ENCODE measurements at places on chromosomes 3 and 15.

DNA sequence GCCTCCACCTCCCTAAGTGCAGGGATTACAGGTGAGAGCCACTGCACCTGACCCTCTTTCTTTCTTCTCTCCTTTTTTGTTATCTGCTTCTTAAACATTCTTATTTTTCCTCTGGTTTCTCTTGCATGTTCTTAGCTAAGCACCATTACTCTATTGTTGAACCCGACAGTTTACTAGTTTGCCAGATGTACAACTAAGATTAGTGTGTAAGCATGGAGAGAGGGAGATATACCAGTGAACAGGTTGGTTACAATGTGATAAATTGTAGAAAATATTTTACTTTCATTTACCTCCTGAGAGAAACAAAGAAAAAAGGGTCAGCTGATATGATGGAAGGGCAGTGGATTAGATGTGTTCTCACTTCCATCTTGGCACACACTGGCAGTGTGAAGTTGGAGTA, 4.9 kb downstream of the HAUS2 start:
- DNase-seq = no peak

DNA sequence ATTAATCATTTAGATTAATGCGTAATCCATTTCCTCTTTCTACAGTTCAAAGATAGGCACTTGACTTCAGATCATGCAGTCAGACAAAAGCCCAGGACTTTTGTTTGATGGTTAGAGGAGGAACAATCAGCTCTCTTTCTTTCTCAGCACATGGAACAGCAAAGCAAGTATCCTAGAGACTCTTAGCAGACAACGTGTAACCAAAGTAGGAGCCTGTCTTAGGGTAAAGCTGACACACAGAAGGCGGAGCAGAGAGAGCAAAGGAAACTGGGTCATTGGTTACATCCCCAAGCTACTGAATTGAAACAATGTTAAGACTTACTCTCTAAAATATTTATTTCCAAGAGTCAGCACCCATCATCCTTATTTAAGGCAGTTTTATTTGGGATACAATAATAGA, 110.0 kb upstream of the HES1 start:
- no peak for DNase-seq

DNA sequence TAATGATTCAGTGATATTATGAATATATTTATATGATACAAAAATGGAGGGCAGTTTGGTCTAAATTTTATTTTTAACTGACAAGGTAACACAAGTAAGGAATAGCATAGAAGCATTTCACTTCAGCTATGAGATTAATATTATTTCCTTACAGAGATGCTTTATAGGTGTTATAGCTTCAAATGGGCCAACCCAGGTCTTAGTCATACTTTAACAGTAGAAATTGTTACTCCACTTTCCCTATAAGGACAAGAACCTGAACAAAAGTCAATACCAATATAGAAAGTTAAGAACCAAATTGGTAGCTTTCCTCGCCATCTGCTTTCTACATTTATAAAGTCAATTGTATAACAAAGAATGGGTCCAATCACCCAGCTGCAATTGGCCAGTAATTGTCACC, 570.6 kb downstream of the FOXP1 start:
- DNase-seq = no peak

- DNase-seq = peak; percentile 26
These were observed 158.8 kb downstream of the POLR2M start for GRCh38 chr15:57865294-57865693.

DNA sequence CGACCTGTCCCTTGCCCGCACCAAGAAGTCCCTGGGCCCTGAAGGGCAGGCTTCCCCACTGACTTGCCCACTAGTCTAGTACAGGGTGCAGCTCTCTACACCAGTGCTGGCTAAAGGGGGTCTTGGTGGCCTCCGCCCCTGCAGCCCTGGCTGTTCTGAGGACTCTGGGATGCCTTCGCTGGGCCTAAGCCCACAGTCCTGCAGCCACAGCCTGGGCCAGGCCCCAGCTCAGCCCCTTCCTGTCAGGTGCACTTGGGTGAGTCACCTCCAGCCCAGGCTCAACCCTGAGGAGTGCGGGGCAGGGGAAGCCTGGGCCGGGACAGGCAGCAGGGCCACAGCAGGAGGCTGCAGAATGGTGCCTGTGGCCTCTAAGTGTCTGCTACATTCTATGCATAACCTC, 971 bp downstream of the C3orf22 start:
- peak; percentile 85 for DNase-seq

DNA sequence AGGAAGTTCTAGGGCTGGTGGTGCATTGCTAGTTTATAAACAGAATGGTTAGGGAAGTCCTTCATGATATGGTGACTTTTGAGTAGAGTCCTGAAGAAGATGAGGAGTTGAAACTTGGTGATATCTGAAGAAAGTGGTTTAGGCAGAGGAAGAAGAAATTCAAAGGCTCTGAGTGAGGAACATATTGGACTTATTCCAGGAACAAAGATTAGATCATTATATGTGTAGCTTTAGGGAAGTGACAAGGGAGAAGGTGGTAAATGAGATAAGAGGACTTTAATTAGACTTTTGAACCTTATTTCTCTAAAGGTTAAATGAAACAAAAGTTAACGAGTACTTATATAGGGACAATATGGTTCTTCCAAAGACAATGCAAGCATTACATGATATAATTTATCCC, 286.7 kb downstream of the DOCK3 start:
- DNase-seq = no peak

GRCh38 chr15:58559904-58560588, 128.3 kb downstream of the LIPC start:
- peak; percentile 14 for DNase-seq

DNA sequence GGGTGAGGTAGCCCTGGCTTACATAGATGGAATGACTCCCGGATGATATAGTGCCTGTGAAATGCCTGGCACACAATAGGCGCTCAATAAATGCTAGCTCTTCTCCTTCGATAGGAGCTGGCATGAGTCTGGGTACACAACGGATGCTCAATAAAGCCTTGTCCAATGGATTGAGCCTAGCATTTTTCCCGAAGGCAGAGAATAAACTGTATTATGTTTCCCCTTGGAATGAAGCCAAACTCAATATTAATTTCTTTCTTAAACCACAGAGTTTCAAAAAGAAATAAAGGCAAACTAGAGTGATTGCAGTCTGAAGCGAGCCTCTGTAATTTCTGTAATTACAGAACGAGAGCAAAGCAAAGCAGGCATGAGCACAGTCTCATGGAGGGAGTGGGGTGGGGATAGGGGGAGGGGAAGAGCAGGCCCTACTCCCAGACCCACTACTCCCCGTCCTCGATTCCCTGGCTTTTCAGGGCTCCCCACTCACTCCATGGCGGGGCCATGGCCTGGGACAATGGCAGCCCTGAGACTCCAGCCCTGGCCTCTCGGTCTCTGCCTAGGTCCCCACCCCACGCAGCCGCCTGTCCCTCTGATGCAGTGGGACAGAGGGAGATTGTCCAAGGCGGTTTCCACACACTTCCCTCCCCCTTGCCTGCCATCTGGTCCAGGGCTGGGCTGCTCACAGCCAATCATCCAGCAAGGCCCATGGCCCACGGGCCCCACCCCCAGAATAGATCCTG, 18.0 kb downstream of the SLC6A1 start:
- no peak for DNase-seq

DNA sequence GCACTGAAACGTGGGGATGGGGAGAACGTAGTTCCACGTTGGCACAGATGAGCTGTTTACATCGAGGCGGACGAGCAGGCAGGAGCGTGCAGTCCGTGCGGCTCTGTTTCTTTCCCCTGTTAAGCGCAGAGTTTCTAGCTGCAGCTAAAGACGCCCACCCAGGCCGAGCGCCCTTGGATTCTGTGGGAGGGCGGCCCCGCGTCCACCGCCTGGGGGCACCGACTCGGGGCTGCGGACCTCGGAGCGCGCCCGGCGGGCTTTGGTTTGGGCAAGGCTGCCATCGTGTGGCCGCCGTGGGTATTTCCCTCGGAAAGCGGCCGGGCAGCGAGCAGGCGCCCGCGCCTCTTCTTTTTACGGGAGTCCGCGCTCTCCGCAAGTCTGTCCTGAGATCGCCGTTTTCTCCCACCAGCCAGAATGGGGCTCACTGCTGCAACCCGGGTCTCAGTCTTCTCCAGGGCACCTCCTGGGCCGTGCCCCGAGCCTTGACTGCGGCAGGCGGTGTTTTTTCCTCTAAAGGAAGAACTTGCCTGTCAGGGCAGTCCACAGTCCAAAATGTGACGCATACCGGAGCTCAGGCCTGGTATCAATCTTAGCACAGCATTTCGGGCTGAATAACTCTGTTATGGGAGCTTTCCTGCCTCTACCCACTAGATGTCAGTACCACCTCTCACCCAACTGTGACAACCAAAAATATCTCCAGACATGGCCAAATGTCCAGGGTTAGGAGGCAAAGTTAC, 219.9 kb upstream of the IGF1R start:
- DNase-seq = no peak

- DNase-seq = no peak
These were observed 32.6 kb upstream of the SKIL start for GRCh38 chr3:170324962-170325361.

- DNase-seq = no peak
These were observed 910.7 kb downstream of the TBL1XR1 start for GRCh38 chr3:176286476-176287085.

- DNase-seq = no peak
These were observed 52.9 kb downstream of the FGD5 start for GRCh38 chr3:14871456-14872200.

DNA sequence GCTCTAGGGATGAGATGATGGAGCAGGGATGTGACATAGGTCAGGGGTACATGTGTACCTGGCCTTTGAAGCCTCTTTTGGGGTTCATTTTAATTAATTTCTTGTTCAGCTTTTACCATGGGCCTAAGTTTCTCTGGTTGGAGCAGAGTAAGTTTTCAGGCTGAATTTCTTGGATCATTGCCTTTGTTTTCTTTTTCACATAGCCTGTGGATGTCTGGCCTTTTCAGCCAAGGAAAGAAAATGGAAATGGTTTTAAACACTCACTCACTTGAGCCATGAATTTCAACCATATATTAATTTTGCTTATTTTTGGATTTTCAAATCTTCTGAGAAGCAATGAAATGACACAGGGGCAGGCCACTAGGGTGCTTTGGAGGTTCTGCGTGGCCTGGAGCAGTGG, 30.2 kb downstream of the CACNA1D start:
- no peak for DNase-seq

DNA sequence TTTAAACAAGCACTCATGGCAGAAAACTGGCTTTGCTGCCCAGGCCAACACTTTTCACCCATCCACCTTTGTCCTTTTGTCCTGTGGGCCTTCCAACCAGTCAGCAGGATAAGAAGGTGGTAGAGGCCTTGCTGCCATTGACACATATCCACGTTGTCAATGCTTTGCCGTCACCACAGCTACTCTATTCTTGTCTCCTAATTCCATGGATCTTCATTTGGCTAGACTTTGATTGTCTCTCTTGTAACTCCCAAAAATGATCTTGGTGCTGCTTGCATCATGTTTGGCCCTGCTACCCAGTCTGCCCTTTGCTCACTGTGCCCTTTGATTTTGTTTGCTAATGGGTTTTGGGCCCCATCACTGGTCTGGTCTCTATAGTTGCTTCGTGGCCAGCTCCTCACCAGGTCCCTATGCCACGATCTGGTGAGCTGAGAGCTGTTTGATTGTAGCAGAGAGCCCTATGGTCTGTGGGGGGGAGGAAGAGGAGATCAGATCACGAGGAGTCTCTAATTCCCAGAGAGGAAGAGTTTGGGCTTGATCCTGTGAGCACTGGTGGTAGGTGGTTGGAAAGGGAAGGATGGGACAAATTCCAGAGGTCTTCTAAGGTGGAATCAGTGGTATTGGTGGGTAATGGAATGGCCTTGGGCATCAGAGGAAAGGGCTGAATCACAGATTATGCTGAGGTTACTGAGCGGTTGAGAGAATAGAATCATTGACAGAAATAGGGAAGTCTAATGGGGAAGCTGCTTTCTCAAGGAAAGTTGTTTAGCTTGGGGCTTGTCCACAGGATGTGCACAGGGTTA, 40.3 kb downstream of the ABHD2 start:
- no peak for DNase-seq

- DNase-seq = no peak
These were observed 260.4 kb upstream of the P2RY1 start for GRCh38 chr3:152574461-152575079.

- DNase-seq = no peak
These were observed 72.6 kb upstream of the ZBED2 start for GRCh38 chr3:111667621-111668239.

- DNase-seq = peak; percentile 95
These were observed 36.1 kb upstream of the MECOM start for GRCh38 chr3:169699536-169700050.
